ENCODE measurements at places on chromosomes 3 and 15.

GRCh38 chr3:196159952-196160804 lies 51.0 kb downstream of the ZDHHC19 start:
- no peak for DNase-seq

DNA sequence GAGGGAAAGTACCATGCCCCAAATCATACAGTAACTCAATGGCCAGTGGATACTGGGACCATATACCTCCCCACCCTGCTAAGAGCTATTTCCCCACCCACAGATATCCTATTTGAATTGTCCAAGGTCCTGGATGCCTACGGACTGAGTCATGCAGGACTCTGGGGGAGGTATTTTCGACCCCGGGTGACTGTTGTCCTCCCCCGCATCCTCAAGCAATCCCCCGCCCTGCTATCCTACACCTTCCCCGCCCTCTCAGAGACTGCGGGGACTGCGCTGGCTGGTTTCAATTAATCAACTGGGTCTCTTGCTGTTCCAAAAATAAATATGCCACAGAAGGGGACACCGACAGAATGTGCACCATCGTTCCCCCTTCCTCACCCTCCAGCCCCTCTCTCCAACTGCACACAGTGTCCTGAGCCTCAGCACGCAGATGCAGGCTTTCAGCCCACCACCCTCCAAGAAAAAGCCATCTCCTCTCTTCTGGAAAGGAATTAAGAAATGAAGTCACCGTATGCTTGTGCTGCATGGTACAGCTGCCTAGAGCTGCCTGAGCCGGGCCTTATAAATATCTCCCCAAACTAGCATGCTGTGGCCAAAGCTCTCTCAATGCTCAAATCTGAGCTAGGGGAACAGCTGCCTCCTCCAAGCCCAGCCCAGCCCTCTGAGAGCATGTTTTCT lies 8.1 kb downstream of the CAV3 start:
- DNase-seq, result peak; percentile 64

- no peak for DNase-seq
Measured at GRCh38 chr3:117645561-117646242, 936.1 kb downstream of the TUSC7 start.

DNA sequence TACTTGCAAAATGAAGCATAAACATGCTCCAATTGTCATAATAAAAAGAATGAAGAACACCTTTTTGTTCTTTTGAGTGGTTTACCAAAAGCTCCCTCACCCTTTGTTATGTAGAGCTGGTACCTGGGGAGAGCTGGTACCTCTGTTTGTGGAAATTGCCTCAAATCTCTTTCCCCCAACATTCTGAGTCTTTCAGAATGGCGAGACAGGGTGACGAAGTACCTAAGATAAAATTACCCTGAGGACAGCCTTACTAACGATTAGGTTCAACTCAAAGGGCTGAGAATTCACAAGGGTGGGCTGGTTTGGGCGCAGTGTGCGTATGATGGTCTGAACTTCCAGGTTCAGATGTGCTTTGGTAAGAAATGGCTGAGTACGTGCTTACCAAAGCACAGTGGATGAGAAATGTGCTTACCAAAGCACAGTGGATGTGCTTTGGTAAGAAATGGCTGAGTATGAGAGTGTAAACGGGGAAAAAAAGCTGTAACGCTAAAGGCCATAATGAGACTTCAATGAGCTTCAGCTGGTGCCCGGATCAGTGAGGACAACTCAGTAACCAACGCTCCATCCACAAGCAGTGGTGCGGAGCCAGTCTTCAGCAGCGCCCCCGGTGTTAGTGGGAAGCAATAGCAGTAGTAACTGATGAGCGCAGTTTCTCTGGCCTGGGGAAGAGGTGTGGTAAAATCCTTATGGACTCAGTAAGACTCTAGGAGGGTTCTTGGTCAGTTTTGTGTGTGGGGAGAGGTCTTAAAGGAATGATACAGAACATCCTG lies 72.3 kb upstream of the LRIG1 start:
- DNase-seq, result peak; percentile 75

GRCh38 chr15:29805043-29805707 lies 17.1 kb downstream of the TJP1 start:
- DNase-seq, result no peak

- DNase-seq, result no peak
Measured at GRCh38 chr3:51141573-51141972, 243.5 kb upstream of the MANF start.

- no peak for DNase-seq
Measured at GRCh38 chr3:87006844-87007439, 16.0 kb upstream of the VGLL3 start.

- no peak for DNase-seq
Measured at GRCh38 chr15:85619992-85620689, 174.6 kb downstream of the KLHL25 start.

GRCh38 chr3:55434789-55435188 lies 52.3 kb downstream of the WNT5A start:
- no peak for DNase-seq

DNA sequence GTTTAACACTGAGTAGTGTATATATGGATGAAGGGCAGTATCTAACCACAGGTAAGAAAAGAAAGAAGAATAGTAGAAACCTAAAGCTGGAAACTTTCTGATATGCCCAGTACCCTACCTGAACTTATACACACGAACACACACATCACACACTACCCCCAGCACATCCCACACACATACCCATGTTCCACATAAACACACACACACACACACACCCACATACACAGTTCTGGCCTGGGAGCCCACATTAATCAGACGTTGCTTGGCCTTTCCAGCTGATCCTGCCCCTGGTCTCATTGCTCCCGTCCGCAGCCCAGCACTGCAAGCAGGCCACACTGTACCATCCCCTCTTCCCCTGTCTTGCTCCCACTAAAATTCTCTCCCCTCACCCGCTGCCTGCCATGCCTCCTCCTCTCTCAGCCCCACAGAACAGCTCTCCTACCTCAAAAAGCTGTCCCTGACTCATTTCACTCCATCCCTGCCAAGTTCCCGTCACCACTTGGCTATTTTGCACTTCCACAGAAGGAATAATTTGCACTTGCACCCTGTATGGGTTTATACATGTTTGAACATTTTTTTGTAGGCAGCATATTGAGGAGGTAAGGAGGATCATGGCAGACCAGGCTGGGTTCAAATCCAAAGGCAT lies 185.8 kb upstream of the PPP2R3A start:
- DNase-seq, result no peak

GRCh38 chr15:96230526-96231181 lies 99.8 kb upstream of the NR2F2 start:
- no peak for DNase-seq

- no peak for DNase-seq
Measured at GRCh38 chr3:46075816-46076215, 48.5 kb upstream of the XCR1 start.

DNA sequence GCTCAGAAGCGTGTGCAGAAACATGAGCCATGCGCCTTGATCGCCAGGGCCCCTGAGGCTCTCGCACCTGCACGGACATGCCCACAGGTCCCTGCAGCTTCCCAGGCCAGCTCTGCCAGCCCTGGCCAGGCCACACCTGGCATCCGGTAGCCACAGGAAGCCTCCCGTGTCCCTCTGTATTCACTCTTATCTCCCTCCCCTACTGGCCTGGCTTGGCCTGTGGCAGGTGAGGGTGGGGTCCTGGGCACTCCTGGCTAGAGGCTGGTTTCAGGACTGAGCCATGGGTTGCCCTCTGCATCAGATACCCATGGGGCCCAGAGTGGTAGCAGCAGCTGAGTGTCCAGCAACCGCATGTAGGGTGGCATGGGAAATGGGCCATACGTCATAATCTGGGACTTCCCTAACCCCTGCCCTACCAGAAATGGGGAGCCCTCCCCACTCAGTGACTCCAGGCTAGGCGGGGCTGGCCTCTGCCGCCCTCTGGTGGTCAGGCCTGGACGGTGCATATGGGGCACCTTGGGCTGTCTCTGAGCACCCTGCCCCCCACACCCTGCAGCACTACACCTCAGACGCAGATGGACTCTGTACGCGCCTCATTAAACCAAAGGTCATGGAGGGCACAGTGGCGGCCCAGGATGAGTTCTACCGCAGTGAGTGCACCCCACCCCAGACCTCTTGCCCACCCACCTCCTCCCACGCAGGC lies 12.6 kb upstream of the LMAN1L start:
- peak; percentile 83 for DNase-seq

DNA sequence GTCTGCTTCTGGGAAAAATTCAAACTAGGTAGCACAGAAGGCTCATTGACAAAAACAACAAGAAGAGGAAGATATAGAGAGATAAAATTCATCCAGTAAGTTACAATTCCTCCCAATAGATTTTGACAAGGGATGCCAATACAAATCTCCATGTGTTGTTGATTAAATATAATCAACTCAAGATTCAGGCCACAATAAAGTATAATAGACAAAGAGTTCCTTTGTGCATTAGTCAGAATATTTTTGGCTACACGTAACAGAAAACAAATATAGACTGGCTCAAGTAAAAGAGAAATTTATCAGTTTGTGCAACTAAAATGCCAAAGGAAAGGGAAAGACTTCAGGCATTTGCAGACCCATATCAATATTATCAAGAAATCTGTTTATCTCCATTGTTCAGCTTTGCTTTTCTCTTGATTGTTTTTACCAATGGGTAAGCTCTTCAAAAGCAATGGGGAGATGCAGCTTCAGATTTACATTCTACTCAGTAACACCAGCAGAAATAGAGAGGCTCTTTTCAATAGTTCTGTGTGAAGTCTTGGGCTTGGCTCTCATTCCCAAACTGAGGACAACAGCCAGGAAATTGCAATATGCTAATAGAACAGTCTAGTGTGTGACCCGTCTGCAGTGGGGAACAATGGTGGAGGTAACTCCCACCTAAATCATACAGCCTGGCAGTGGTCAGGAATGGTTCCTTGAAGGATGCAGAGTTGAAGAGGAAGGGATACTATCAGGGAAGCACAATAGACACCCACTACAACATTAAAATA lies 77.6 kb upstream of the PROK2 start:
- no peak for DNase-seq

DNA sequence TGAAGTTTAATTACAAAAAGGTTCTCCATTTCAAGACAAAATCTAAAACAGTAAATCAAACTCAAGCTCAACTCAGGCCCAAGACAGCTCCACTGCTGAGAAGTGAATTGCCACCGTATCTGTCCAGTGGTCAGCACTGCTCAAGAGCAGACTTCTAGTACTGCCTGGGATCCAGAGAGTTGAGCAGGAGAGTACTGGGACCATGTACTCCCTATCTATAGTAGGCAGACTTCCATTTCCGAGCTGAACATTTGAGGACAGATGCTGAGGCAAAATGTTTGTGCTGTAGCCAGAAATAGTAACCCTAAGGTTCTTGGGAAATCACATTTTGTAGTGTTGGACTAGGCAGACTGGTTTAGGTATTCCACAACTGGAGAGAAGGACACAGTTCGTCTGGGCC lies 44.1 kb downstream of the MRPL3 start:
- DNase-seq, result no peak

- DNase-seq, result no peak
Measured at GRCh38 chr15:83767741-83768140, 113.8 kb downstream of the ADAMTSL3 start.

- DNase-seq, result no peak
Measured at GRCh38 chr3:108114423-108115065, 23.7 kb upstream of the CD47 start.

GRCh38 chr15:92184679-92185230 lies 208.9 kb upstream of the ST8SIA2 start:
- DNase-seq, result no peak

DNA sequence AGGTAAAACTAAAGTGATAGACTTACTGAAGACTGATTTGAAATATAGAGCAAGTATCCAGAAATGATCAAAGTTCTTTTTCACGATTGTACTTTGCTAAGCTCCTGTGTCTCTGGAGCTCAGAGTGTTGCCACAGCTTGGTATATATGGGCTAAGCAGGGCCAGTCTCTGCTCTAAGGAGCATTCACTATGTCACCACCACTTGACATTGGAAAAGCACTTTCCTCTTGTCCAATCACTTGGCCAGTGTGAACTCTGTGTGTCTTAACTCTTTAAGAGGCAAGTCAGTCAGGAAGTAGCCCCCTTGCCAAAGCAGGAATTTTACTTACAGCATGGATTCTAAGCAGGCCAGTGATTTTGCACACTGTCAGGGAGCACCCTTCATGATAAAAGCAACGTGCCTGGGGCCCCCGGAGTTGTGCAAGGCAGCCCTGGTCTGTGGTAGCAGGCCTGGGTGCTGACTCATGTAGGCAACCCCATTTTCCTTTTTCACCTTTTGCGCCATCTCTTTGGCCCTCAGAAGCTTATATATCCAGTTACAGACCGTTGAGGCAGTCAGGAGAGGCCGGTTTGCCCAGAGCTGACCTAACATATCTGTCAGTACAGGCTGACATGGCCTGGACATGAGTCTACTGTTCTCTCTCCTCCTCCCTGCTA lies 73.0 kb downstream of the HCN4 start:
- no peak for DNase-seq

- DNase-seq, result no peak
Measured at GRCh38 chr3:147924755-147925154, 515.6 kb downstream of the ZIC1 start.

- DNase-seq, result no peak
Measured at GRCh38 chr15:98609144-98609852, 39.0 kb upstream of the IGF1R start.

- DNase-seq, result peak; percentile 79
Measured at GRCh38 chr15:89665449-89666181, 10.3 kb upstream of the KIF7 start.

- DNase-seq, result no peak
Measured at GRCh38 chr15:57554063-57554811, 37.5 kb upstream of the MYZAP start.

GRCh38 chr15:65302061-65302460 lies 2.4 kb upstream of the RNU5B-1 start:
- DNase-seq, result no peak

- DNase-seq, result no peak
Measured at GRCh38 chr3:57154470-57155309, 10.5 kb downstream of the IL17RD start.

- no peak for DNase-seq
Measured at GRCh38 chr15:42151736-42152135, 4.7 kb downstream of the PLA2G4F start.

- no peak for DNase-seq
Measured at GRCh38 chr3:152997526-152997925, 162.6 kb downstream of the P2RY1 start.

DNA sequence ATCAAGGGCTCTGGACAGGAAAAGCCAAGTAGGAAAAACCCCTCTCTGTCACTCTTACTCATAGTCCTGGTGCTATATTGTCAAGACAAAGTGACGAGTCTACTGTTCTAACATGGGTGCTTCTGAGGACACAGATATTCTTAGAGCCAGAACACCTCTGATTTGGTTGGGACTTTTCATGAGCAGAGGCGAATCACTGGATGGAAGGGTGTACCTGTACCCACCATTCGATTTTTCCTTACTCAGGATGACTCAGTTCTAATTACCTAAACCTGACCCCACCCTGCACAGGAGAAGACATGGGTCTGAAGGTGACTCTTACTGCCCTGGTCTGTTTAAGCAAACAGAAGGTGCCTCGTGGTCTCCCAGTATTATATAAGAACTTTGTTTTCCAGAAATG lies 58.5 kb downstream of the ABCC5 start:
- DNase-seq, result no peak

- DNase-seq, result no peak
Measured at GRCh38 chr15:99118801-99119546, 14.1 kb downstream of the SYNM start.
